Calu3 (cell line): ENCODE measurements at places on chromosomes 2 and 18. TPM values are rescaled to one million over a fixed set of nuclear protein-coding genes. Genes with fewer than 3 reads are reported as not detected.

GRCh38 chr18:6441200-6441599, 26.5 kb upstream of the L3MBTL4 start:
- DNase-seq, result no peak

DNA sequence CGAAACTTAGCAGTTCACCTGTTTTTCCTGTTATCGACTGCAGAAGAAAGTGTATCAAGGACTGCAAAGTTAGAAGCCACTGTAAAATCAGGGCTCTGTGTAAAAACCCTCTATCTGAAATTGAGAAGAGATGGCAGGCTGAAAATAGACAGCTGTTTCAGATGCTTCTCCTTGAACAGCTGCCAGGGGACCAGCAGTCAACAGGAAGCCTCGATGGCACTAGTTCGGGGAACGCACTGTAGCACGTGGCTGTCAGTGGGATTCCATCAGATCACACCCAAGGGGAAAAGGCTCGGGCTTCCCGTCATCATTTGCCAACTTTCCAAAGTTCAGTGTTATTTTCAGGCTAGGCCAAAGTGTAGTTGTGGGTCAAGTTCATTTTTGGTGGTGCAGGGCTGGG, 316.9 kb downstream of the TXNL1 start:
- DNase-seq, result no peak

The SLC5A7 gene
- total RNA-seq, result not detected in 2 replicates

DNA sequence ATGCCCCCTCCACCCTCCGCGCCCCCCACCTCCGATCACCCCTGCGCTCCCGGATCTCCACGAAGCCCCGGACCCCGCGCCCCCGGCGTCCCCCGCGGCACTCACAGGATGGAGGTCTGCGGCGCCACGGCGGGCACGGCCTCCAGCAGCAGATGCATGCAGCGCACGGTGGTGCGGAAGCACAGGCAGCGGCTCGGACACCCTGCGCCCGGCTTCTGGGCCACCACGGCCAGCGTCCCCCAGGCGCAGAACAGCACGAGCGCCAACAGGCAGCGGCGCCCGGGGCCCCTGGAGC, 217 bp downstream of the PXDN start:
- no peak for DNase-seq
